ENCODE measurements at places on chromosomes 16 and 17.
A peak's percentile ranks its signal among the peaks of the same experiment; 100 is the strongest.

- ATAC-seq: peak; percentile 69
Measured at GRCh38 chr17:31061678-31062077, 33.1 kb upstream of the NF1 start.

DNA sequence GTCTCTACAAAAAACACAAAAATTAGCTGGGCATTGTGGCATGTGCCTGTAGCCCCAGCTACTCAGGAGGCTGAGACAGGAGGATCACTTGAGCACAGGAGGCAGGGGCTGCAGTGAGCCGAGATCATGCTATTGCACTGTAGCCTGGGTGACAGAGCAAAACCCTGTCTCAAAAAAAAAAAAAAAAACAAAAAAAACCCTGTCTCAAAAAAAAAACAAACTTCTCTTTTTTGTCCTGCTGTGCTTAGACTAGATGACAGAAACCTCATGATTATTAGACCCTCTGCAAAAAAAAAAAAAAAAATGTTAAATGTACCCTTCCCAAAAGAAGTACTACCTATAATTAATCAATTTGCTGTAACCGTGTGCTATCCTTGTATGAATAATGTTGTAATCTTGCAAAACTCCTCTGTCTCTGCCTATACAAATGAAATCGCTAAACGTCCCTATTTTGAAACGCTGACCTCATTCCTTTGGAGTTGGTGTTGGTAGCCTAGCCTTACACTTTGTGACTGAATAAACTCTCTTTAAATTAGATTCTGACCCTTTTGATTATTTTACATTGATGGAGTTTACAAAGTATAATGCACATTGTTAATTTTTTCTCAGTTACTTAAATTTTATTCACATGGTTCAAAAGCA lies 13.6 kb upstream of the DHRS7B start:
- ATAC-seq: no peak

DNA sequence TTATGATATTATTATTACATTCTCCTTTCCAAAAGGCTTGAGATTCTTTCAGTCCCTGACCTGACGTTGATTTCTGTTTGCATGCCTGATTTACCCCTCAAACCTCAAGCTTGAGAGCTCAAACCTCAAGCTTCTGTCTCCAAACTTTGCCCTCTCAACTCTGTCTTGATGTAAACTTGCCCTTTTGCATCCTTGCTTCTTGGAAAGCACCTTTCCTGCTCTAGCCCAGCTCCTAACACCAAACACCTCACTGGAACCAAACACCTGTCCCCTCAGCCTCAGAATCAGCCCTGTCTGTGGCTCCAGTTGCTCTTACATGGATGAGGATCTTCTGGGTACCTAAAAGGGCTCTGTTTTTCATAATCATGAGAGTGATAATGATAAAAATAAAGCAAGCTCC lies 109.2 kb downstream of the GP2 start:
- no peak for ATAC-seq

GRCh38 chr16:21301168-21301894 lies 23.2 kb upstream of the CRYM start:
- peak; percentile 86 for ATAC-seq

GRCh38 chr16:51553910-51554309 lies 402.8 kb upstream of the SALL1 start:
- ATAC-seq: no peak

All from SK-N-SH treated with all-trans-retinoic acid at 6 μM for 48 hours (cell line).